Cerebellar nuclear complex (tissue), 1 donor: ENCODE measurements at places on chromosomes 11 and 22.

DNA sequence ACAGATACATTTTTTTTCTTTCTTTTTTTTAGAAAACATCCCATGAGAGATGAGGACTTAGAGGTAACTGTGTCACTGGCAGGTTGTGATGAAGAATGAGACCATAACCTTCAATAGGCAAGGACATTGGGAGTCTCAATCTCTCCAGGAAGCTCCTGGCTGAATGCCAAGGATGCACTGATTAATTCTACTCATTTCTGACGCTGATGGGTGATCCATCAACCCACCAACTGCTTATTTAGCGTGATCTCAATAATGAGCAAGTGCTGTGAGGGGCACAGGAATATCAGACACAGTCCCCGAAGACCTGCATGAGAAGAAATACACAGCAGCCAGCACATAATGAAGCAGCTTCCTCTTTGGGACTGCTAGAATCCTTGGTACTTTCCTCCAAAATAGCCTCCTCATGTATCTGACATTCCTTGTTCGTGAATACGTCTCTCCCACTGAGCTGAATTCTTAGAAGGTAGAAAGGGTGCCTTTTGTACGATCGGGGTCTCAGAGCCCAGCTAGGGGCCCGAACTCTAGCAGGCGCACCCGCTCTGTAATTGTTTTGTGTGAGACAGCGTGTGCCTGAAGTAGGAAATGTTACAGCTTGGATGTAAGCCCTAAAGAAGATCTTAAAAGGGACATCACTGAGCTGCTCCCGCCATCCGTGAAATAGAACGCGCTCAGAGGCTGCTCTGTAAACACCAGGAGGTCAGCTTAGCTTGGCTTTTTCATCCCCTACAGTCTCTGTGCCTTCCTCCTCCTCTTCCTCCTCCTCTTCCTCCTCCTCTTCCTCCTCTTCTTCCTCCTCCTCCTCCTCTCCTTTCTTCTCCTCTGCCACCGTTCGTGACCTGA lies 7.2 kb downstream of the CLMP start:
- DNase-seq, result no peak

DNA sequence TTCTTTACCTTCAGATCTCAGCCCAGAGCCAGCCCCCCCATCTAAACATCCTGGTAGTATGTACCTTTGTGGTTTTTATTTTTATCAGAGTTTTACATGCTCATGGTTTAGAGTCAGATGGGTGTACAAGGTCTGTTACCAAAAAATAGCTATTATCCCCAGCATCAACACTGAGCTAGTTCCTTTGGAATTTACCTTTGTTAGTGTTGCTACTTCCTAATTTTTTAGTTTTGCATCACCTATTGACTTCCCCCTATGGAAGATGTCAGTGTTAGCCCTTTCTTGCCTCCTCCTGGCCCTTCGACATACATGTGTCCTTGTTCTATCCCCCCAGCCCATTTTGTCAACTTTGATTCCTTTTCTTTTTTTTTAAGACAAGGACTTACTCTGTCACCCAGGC lies 7.4 kb downstream of the UPB1 start:
- no peak for DNase-seq

DNA sequence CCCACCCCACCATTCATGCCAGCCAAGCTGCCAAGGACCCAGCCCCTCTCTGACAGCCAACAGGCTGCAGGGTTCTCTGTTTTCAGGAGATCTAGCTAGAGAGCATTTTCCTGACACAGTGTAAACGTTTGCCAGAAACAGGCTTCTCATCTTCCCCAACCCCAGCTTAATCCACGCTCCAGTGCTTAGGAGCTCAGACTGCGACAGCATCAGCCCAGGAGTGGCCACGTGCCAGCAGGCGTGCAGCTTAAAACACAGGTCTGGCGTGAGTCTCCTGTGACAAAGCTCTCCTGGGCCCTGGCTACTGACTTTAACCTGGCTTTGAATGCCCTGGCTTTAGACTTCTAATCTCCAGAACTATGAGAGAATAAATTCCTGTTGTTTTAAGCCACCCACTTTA lies 66.6 kb downstream of the GALNT18 start:
- no peak for DNase-seq

DNA sequence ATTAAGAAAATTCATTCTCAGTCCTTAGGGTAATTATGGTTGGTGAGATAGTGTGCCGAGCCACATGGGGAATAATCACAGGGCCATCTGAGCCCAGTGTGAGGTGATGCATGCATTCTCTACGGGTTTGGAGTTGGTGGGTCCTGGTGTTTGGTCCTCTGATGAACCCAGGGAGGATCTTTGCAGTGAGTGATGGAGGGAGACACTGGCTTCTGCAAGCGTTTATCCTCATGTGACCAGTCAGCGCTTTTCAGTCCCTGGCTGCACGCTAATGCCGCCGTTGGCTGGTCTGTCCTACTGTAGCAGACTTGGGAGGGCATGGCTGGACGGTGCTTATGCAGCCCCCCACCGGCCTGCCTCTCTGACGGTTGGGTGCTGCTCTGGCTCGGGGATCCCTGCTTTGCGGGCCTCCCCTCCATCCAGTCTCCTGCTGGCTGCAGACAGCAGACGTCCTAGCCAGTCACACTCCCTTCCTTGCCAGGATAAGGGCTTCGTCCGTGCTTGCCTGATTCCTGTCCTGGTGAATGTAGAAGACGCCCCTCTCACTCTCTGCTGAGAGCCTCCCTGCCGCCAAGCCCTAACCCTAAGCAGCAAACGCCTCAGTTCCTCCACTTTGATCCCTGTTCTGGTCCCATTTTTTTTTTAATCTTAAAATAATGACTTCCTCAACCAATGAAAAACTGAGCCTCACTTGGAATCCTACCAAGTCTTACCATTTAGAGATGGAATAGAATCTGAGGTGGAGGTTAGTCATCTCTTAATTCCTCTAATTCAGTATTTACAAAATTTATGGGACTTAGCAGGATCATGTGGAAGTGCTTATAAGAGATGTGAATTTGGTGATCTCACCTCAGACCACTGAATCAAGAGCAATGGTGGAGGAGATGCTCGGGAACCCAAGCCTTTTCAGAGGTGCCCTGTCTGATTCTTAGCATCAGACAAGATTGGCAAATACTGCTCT lies 143.7 kb upstream of the SORL1-AS1 start:
- DNase-seq, result no peak

DNA sequence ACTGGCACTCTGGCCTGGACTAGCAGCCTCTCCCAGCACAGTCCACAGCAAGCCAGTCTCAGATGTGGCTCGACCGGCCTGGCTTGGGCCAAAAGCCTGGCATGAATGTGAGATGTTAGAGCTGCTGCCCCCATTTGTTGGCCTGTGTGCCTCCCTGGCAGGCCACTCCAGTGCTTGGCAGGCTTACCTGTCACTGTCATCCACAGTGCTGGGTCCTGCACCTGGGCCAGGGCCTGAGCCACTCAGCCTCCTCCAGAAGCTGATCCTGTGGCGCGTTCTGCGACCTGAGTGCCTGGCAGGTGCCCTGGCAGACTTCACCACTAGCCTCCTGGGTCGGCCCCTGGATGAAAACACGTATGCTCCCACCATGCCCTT lies 36.1 kb downstream of the RRP8 start:
- DNase-seq, result peak; percentile 54

- DNase-seq, result no peak
These were observed 11.1 kb downstream of the RSPH14 start for GRCh38 chr22:23130697-23131096.

GRCh38 chr11:1235306-1235900 lies 12.5 kb downstream of the MUC5B start:
- no peak for DNase-seq

DNA sequence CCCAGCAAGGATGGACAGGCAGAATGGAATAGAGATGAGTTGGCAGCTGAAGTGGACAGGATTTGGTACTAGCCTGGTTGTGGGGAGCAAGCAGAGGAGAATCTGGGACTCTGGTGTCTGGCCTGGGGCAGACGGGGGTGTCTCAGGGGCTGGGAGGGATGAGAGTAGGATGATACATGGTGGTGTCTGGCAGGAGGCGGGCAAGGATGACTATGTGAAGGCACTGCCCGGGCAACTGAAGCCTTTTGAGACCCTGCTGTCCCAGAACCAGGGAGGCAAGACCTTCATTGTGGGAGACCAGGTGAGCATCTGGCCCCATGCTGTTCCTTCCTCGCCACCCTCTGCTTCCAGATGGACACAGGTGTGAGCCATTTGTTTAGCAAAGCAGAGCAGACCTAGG lies 2.3 kb downstream of the GSTP1 start:
- DNase-seq, result no peak

DNA sequence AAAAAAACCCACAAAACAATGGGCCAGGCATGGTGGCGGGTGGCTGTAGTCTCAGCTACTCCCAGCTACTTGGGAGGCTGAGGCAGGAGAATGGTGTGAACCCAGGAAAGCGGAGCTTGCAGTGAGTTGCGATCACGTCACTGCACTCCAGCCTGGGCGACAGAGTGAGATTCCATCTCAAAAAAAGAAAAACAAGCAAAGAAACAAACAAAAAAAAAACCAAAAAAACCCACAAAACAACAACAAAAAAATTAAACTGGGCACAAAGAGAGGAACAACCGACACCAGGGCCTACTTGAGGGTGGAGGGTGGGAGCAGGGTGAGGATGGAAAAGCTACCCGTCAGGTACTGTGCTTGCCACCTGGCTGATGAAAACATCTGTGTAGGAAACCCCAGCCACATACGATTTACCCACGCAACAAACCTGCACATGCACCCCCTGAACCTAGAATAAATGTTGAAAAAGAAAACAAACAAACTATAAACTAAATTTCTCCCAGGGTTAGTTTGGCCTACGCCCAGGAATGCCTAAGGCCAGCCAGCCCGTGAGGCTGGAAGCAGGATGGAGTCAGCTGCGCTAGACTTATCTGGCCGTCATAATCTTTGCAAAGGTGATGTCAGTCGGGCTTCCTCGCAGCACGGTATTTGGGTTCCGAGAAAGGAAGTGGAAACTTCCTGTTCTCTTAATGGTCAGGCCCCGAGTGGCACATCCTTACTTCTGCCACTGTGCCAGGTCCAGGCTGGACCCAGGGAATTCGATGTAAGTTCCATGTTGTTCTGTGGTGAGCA lies 21.9 kb upstream of the CYB5R3 start:
- no peak for DNase-seq

- no peak for DNase-seq
These were observed 63.4 kb downstream of the SMIM38 start for GRCh38 chr11:69218946-69219720.

GRCh38 chr11:86795949-86796348 lies 4.4 kb upstream of the PRSS23 start:
- DNase-seq, result no peak

DNA sequence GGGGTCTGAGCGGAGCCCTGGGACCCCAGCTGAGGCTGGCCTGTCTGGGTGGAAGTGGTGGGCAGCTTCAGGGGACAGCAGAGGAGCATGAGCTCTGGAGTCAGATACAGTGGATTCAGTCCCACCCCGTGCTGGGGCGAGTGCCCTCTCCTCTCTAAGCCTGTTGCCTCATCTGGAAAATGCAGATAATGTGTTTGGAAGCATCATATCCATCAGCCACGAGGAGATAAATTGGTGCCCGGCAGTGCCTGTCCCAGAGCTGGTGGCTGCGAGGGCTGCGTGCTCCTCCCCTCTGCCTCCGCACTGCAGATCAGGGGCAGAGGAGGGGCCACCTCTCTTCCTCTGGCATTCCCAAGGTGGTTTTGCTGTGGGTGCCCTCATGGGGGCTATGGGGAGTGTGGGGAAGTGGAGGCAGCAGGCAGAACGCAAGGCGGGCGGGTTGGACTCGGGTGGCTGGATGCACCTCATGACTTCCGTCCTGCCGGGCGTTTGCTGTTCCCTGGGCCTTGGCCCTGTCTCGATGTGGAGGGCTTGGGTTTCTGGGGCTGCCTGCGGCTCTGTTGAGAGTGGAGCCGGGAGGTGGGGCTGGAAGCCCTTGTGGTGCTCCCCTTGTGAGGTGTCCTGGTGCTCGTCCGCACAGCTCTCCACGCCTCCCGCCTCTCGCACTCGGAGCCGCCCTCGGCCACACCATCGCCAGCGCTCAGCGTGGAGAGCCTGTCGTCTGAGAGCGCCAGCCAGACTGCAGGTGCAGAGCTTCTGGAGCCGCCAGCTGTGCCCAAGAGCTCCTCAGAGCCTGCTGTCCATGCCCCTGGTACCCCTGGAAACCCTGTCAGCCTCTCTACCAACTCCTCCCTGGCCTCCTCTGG lies 20.9 kb downstream of the MICALL1 start:
- no peak for DNase-seq

DNA sequence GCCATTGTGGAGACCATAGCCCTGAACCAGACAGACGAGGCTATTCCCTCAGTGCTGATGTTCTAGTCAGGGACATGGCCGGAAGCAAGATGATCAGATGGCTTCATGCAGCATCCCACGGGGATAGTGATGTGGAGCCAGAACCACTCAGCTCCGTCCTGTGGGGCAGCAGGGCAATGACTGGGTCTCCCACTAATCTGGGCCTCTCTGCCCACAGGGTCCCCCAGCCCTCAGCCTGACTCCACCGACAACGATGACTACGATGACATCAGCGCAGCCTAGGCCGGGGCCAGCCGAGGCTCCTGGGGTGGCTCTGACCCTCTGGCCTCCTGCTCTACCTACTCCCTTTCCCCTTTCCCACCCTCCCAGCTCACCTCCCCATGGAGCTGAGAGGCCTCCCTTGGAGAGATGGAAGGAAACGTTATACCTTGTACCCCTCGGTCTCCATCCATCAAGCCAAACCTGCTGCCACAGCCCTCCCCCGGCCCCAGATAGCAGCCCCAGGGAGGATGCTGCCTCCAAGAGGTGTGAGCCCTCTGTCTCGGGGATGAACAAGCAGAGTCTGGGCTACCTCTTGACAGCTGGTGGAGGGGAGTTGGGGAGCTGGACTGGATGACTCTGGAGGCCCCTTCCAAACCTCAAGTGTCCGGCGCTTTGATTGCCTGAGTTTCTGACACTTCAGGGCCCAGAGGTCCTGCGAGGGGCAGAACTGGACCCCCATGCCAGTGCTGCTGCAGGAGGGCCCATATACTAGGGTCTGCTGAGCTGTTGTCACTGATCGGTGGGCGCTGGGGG lies 47.8 kb downstream of the CD6 start:
- no peak for DNase-seq

GRCh38 chr22:42780070-42780540 lies 59.4 kb upstream of the A4GALT start:
- DNase-seq, result peak; percentile 77

- no peak for DNase-seq
These were observed 17.0 kb downstream of the CDKN1C start for GRCh38 chr11:2868506-2869133.

GRCh38 chr11:68855205-68855981 lies 13.7 kb upstream of the CPT1A start:
- no peak for DNase-seq

GRCh38 chr22:46905834-46906233 lies 143.4 kb downstream of the TBC1D22A start:
- DNase-seq, result no peak

DNA sequence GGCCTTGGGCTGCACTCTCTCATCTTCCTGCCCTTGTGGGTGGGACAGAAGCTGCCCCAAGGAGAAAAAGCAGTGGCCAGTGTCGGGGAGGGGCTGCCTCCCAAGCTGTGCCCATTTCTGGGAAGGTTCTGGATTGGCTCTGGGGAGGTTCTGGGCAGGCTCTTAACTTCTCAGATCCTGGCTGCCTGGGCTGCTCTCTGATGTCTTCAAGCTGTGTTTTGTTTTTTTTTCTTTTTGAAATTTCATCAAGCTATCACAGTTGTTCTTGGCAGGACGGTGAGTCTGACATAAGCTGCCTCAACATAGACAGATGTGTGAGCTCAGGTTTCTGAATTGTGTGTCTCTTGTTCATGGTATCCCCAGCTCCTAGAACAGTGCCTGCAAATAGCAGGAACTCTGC lies 1032.0 kb downstream of the BRD1 start:
- no peak for DNase-seq

GRCh38 chr22:33504941-33505625 lies 415.2 kb downstream of the LARGE1 start:
- no peak for DNase-seq

GRCh38 chr11:117529816-117530215 lies 202.2 kb downstream of the CEP164 start:
- no peak for DNase-seq

- peak; percentile 3 for DNase-seq
These were observed 16.3 kb downstream of the SDHAF2 start for GRCh38 chr11:61446211-61446651.
